Myocyte (in vitro differentiated cells): ENCODE measurements at places on chromosomes 3 and 15. TPM values are rescaled to one million over a fixed set of nuclear protein-coding genes. Genes with fewer than 3 reads are reported as not detected.

DNA sequence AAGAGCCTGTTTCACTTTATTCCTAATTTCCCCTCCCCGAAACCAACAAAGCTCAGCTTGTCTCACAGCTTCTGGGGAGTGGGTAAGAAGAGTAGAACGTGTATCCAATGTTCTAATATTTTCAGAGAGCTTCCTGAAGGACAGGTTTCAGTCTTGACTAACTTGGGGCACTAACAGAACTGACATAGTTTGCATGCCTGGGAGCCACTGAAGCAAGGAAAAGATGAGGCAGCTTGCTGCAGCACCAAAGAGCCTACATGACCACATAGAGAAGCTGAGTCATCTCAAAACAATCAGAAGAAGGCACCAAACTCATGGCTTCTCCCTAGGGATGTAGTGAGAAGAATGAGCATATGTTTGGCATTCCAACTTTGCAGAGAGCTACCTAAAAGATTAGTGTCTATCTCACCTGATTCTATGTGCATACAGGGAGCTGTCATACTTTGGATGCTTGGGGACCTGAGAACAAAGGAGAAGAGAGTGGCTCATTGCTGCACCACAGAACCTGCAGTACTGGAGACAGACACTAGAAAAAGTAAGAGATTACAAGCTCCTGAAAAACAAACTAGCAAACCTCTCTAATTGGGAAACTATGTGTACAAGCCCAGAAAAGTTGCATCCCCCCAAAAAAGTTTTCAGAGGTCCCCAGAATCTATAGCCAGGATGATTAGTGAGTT lies 86.9 kb downstream of the DCLK3 start:
- no peak for DNase-seq

- no peak for DNase-seq
These were observed 7.8 kb upstream of the NUP210 start for GRCh38 chr3:13427662-13428603.

GRCh38 chr3:168847291-168847883 lies 751.7 kb upstream of the GOLIM4 start:
- DNase-seq: peak; percentile 59

- no peak for DNase-seq
These were observed 38.9 kb upstream of the SNTN start for GRCh38 chr3:63613561-63613960.

GRCh38 chr3:159008401-159008800 lies 206.5 kb downstream of the MFSD1 start:
- DNase-seq: peak; percentile 3

GRCh38 chr3:98807561-98807960 lies 44.4 kb downstream of the ST3GAL6 start:
- DNase-seq: no peak

Gene CASR
- not detected in 2 replicates for total RNA-seq

Gene ABI3BP
- 76.1 and 97.0 TPM in 2 replicates for total RNA-seq

Gene ZIC1
- 30.7 and 31.7 TPM in 2 replicates for total RNA-seq

Gene TM6SF1
- total RNA-seq: 0.48 TPM in 1 of 2 replicates, not detected in the other
